H4 (cell line): ENCODE measurements at places on chromosomes 16 and 17.

- no peak for DNase-seq
Observed at GRCh38 chr16:57701759-57702371, 7.3 kb downstream of the DRC7 start.

- DNase-seq, result no peak
Observed at GRCh38 chr16:59295993-59296736, 562.0 kb upstream of the GOT2 start.

DNA sequence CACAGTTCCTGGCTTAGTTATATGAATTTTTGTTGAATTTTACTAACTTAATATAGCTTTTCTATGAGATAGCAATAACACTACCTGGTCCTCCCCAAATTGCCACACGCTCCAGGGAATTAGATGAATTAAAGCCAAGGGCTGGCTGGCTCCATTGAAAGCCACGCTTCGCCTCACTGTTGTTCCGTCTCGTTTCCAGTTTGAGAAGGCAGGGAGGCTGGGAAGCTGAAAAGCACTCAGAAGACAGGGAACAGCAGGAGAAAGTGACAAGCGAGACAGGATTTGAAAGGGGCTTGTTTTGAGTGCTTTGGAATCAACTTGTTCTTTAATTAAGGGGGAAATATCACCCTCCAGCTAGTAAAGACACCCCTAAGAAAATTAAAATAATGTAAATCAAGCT lies 425.3 kb downstream of the CA10 start:
- no peak for DNase-seq

DNA sequence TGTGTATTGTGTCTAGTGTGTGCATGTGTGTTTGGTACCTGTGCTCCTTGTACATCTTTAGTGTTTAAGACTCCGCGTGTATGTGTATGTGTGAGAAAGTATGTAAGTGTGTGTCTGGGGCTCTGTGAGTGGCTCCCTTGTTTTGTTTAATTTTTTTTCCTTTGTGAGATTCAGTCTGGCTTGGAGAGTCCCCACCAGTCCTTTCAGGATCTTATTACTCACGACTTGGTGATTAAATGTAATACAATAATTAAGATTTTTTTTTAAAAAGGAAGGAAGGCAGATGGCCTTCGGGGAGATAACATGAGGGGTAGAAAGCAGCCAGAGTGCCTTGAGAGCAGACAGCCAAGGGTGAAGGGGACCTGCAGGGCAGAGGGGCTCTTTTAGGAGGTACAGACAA lies 33.9 kb downstream of the FZD2 start:
- DNase-seq, result no peak

DNA sequence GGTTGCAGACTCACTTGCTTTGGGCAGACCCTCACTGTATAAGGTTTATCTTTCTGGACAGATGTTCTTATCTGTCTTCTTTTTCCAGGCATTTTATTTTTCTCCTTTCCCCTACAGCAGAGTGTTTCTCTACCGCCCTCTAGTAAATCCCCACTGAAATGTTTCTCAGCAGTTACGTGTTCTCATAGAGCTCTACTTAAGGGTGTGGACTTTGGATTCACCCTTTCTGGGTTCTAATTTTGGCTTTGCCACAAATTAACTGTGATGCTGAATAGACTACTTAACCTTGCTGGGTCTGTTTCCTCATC lies 2.0 kb downstream of the ADAT1 start:
- DNase-seq, result no peak

- DNase-seq, result no peak
Observed at GRCh38 chr16:67750466-67750865, 31.4 kb upstream of the GFOD2 start.

GRCh38 chr17:14161419-14161818 lies 75.2 kb downstream of the CDRT15 start:
- DNase-seq, result no peak

DNA sequence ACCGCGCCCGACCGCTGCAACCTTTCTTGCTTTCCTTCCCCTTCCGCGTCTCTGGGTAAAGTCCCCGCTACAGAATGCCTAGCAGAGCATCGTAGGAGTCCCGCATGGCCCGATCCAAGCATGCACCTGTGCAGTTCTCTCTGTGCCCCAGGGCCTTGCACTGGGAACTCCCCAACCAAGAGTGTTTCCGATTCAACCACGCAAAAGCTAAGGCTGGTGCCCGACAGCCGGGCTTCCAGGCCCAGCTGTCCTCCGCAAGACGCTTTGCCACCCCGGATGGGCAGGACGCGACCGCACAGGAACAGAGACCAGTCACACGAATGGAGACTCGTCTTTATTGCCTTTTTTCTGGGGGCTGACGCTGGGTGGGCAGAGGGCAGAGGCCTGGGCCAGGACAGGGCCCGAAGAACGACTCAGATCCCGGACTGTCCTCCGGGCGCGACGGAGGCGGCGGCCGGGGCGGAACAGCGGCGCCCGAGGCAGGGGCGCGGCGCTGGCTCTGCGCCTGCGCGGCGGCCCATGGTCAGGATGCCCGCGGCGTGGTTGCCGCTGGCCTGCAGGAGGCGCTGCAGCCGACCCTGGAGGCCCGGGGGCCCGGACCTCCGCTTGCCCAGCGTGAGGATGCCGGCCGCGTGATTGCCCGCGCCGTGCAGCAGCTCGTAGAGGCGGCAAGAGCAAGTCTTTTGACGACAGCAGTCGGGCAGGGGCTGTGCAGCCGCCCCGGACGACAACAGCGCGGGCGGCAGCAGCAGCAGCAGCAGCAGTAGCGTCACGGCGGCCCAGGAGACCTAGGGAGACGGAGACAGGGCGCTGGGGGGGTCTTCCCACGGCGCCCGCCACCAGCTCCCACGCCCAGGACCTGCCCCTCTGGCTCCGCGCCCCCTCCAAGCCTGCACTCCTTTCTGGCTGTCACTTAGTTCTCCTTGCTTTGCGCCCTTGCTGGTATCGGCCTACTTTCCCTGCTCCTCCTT lies 1.2 kb downstream of the HCRT start:
- no peak for DNase-seq

- no peak for DNase-seq
Observed at GRCh38 chr17:68595986-68596385, 5.2 kb downstream of the FAM20A start.

DNA sequence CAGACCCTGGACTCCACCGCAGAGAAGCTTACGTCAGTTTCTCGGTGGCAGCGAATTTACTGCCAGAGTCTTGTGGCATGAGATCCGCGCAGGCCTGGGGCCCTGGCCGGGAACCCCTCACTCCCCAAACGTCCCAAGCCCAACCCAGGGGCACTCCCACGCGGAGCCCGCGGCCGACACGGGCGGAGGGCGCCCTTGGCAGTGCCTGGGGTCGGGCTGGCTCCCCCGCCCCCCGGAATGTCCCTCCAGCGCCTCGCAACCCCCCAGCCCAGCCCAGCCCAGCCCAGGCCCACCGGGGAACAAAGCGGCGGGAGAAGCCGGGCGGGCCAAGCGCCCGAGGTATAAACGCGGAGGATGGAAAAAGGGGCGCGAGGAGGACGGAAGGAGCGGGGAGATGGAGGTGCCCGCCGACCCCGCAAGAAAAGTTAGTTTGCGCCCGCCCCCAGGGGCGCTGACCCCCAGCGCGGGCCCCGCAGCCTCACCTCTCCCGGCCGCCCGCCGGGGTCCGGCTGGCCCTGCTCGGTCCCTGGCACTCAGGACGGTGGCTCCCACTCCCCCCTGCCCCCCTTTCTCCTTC lies 330 bp downstream of the CASKIN2 start:
- no peak for DNase-seq

- no peak for DNase-seq
Observed at GRCh38 chr17:71849783-71850768, 270.7 kb upstream of the SOX9 start.

GRCh38 chr16:20122011-20122410 lies 48.3 kb upstream of the GPR139 start:
- DNase-seq, result no peak

- no peak for DNase-seq
Observed at GRCh38 chr16:77789085-77790008, 983 bp downstream of the VAT1L start.

- DNase-seq, result peak; percentile 29
Observed at GRCh38 chr17:43416998-43417890, 18.5 kb downstream of the ARL4D start.

DNA sequence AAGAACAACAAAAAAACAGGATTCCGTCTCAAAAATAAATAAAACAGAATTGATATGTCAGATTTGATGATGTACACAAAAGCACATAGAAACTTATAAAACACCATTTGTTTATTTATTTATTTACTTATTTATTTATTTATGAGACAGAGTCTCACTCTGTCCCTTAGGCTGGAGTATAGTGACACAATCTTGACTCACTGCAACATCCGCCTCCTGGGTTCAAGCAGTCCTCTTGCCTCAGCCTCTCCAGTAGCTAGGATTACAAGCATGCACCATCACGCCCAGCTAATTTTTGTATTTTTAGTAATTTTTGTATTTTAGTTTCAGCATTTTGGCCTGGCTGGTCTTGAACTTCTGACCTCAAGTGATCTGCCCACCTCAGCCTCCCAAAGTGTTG lies 21.4 kb downstream of the BCAS3 start:
- DNase-seq, result no peak

GRCh38 chr17:79668344-79669250 lies 57.7 kb upstream of the RBFOX3 start:
- DNase-seq, result no peak

DNA sequence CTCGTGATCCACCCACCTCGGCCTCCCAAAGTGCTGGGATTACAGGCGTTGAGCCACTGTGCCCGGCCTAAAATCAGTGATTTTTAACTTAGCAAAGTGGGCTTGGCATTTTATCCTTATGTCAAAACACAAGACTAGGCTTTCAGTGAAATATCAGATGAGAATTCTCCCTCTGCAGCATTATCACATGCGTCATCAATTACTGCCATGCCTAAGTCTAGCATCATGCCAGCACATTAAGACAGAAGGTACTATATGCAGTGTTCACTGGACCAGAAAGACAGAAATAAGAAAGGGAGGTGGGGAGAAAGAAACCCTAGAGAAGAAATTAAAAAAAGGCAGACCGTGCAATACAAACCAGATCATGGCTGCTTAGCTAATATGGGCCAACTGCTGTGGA lies 29.8 kb downstream of the GPATCH8 start:
- DNase-seq, result no peak

- no peak for DNase-seq
Observed at GRCh38 chr17:75834928-75835653, 9.1 kb downstream of the UNC13D start.

GRCh38 chr16:51951668-51952298 lies 595.2 kb downstream of the TOX3 start:
- no peak for DNase-seq

- DNase-seq, result no peak
Observed at GRCh38 chr17:19610879-19611278, 37.7 kb upstream of the ALDH3A2 start.

DNA sequence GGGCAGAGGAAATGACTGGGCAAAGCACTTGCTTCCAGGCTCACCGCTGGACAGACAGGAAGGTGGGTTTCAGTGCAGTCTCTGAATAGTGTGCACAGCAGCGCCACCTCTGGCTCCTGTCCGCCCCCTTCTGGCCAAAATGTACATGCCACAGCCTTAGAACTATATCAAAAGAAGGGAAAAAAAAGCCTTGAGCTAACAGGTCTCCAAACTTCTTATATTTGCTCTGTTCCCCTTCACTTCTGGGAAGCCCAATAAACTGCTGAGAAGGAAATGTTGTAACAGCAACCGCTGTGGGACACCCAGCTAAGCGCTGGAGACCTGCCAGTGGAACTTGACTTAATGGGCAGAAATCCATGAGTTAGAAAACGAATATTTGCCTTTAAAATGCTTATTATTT lies 17.5 kb downstream of the COG7 start:
- peak; percentile 65 for DNase-seq

DNA sequence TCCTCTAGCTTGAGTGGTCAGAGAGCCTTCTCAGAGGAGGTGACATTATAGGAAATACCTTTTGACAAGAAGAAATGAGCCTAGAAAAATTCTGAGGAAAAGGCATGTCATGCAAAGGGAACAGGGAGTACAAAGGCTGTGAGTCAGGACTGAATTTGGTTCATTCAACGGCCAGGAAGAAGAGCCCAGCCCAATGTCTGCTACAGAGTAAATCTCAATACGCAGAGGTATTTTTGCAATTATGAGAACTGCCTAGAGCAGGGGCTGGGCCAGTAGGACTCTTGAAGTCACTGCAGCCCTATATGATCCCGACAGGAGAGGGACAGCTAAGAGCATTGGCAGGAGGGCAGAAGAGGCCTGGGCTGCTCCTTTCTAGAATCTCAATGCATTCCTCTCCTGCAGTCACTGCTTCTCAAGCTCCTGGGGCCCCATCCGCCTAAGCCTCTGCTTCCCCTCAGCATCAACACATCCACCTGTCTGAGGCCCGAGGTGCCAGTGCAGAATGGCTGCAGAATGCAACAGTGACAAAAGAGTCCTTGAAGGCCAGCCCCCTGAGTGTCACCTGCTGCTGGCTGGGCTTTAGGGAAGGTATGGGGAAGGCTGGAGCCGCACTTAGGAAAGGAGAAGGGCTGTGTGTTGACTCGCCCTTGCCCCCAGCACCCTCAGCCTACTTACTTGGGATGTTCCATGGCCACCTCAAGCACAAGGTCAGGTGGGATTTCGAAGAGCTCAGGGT lies 20.1 kb downstream of the NOS2 start:
- DNase-seq, result no peak

DNA sequence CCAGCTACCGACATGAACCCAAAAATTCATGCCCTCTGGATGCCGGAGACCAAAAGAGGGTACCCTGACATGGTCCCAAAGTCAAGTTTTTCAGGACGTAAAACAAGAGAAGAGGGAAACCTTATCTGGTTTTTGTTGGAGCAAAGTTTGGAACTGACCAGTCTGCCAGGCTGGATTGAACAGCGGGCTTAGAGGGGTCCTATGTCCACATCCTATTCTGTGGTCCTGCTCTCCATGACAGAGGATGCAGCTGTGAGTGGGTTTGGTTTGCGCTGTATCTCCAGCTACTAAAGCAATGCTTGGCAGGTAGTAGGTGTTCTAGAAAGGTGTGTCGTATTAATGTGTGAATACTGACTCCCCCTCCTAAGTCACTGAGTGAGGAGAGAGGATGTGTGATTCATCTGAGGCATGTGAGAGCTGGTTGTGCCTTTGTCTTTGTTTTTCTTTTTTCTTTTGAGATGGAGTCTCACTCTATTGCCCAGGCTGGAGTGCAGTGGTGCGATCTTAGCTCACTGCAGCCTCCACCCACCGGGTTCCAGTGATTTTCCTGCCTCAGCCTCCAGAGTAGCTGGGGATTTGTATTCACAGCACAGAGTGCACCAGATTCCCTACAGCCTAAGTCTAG lies 31.0 kb downstream of the PMM2 start:
- DNase-seq, result no peak

DNA sequence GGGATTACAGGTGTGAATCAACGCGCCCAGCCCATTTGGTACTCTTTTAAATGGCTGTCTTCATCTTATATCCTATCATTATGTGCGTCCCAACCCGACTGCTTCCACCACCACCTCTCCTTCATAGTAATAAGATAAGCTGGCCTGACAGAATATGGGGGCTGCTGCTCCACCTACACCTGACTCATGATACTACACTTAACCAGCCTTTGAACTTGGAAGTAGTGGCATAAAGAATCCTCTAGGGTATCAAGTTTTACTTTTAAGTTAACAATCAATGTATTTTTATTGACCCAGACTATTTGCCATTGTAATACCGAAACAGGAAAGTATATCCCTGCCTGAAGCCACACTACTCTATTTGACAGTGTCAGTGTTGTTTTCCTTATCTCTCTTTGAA lies 18.8 kb downstream of the PDZD9 start:
- no peak for DNase-seq
